ENCODE measurements at places on chromosomes 2 and 18.

DNA sequence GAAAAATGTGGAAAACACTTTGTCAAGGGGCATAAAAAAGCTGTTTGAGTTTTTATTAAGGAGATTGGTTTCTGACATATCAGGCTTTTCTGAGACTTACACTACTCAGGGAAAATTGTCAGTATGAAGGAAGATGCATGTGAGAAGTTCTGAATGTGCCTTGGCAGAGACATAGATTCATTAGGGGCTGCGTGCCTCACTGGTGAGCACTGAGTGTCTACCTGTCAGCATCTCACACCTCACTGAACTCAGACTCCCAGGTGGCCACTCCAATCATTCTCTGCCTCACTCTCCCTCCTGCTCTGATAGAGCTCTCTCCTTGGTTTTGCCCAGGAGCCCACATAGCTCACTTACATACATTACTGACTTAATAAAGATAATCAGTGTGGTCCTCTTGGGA, 372.6 kb downstream of the LRRTM4 start:
- no peak for DNase-seq

DNA sequence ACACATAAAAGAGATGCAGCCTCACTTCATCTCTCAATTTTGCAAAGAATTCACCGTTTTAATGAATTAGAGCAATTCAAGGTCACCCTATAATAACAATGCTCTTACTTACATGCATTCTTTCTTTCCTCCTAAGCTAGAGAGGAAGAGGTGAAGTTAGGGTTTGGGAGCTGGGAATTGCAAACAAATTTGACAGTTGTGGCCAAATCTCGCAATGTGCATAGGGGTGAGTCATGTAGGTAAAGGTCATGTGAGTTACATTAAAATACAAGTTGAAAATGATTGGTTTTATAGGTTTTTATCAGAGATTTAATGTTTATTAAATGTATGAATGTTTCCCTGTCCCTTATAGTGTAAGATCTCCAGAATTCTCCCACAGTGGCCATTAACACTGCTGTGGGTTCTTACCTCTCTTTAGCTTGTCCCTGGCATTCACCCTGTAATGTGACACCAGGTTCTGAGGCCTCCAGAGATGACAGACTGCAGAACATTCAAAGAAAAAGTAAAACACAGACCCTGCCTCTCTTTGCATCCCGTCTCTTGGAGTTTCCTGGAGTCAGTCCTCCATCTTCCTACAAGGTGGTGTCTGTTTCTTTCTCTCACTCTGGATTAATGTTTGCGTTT, 53.7 kb upstream of the LGALSL start:
- DNase-seq, result no peak

DNA sequence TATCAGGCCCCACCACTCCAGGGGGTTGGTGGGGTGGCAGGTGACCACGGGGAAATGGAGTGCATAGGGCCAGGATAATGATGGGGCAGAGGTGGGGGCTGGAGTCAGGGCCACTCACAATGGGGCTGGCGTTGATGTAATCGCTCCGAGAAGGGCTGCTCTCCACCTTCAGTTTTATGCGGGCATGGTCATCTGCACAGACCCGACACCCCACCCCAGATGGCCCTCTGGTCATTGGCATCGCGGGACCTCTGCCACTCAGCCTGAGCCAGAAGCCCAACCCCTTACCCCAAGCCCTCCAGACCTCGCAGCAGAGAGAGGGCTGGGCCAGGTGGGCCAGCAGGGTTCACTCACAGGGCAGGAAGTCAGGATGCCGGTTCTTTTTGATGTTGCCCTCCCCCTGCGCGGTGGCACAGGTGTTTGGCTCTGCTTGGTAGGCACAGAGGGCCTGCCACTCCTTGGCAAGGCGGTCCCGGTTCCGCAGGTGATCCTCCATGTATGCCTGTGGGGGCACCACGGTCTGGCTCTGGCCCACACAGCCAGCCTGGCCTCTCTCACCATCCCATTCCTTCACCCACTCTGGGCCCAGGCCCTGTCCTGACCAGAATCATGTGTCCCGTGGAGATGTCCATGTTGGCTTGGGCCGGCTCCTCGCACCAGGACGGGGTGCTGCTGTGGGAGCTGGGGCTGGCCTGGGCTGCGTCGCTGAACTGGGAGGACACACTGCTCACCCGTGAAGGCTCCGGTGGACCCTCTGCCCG, 12.4 kb downstream of the PTPRN start:
- DNase-seq, result no peak

GRCh38 chr2:15971351-15971750, 31.0 kb downstream of the MYCN start:
- DNase-seq, result no peak

- no peak for DNase-seq
Measured at GRCh38 chr2:118437501-118437900, 349.2 kb downstream of the INSIG2 start.

- DNase-seq, result no peak
Measured at GRCh38 chr2:130963196-130963848, 126.6 kb downstream of the ARHGEF4 start.

DNA sequence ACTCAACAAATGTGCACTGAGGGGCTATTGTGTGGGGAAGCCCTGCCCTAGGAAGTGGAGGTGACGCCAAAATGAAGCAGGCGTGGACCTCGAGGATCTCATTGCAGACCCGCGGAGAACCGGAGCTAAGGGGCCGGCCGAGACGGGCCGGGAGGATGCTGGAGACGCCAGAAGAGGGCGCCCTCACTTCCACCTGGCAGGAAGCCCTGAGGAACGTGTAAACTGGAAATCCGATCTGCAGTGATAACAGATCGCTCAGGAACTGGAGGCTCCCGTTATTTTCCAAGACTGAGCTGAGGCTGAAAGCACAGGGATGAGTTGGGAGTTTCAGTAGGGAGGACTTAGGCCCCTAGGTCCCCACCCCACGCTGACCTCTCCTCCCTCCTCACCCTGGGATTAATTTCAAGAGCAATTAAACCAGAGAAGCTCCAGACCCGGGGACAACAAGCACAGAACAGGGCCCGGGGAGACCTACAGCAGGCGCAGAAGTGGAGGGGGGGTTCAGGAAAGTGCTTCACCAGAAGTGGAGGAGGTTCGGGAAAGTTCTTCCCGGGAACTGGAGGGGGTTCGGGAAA, 7.7 kb upstream of the COL6A3 start:
- DNase-seq, result no peak

DNA sequence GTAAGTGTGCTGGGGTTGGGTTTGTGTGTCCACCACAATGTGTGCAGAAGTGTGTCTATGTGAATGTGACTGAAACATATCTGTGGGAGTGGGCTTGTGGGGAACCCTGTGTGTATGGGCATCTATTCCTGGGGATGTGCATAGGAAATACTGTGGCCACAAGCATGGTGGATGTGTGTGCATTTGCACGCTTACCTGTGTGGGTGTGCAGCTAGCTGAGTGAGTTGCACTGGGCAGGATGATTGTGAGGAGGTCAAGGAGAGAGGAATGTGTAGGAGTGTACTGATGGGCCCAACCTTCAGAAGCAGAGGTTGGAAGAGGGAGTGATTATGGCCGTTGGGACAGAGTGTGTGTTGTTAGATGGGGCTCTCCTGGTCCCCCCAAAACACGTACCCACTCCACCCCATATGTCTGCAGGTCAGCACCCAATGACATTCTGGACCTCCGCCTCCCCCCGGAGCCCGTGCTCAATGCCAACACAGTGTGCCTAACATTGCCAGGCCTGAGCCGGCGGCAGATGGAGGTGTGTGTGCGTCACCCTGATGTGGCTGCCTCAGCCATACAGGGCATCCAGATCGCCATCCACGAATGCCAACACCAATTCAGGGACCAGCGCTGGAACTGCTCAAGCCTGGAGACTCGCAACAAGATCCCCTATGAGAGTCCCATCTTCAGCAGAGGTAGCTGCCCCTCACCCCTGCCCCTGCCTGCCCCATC, 1.2 kb downstream of the WNT10A start:
- no peak for DNase-seq

Measured in GM04503 (cell line).